ENCODE measurements at places on chromosomes 1 and 21. TPM values are rescaled to one million over a fixed set of nuclear protein-coding genes. Genes with fewer than 3 reads are reported as not detected.

Gene CLDN14
- total RNA-seq, result not detected

Gene CD48
- not detected for total RNA-seq

Gene RIMS3
- 17.2 TPM for total RNA-seq

Gene SEC16B
- total RNA-seq, result 0.67 TPM

Gene LBR
- 171 TPM for total RNA-seq
